ENCODE measurements at places on chromosomes 7 and 10.

- H3K27ac ChIP-seq = no peak overlapping the region
- no peaks in the 10 kb centered on the region for H3K4me1 ChIP-seq
- no peak overlapping the region for H3K4me3 ChIP-seq
- H3K36me3 ChIP-seq = no peaks in the 10 kb centered on the region
These were observed 106.2 kb downstream of the ELAPOR2 start for GRCh38 chr7:86953219-86953618.

GRCh38 chr10:129841590-129841989 is 122.5 kb downstream of the EBF3 start:
- no peak overlapping the region for H3K27ac ChIP-seq
- no peak overlapping the region for H3K4me3 ChIP-seq
- no peaks in the 10 kb centered on the region for H3K4me1 ChIP-seq
- DNase-seq = no peak
- H3K36me3 ChIP-seq = no peaks in the 10 kb centered on the region

DNA sequence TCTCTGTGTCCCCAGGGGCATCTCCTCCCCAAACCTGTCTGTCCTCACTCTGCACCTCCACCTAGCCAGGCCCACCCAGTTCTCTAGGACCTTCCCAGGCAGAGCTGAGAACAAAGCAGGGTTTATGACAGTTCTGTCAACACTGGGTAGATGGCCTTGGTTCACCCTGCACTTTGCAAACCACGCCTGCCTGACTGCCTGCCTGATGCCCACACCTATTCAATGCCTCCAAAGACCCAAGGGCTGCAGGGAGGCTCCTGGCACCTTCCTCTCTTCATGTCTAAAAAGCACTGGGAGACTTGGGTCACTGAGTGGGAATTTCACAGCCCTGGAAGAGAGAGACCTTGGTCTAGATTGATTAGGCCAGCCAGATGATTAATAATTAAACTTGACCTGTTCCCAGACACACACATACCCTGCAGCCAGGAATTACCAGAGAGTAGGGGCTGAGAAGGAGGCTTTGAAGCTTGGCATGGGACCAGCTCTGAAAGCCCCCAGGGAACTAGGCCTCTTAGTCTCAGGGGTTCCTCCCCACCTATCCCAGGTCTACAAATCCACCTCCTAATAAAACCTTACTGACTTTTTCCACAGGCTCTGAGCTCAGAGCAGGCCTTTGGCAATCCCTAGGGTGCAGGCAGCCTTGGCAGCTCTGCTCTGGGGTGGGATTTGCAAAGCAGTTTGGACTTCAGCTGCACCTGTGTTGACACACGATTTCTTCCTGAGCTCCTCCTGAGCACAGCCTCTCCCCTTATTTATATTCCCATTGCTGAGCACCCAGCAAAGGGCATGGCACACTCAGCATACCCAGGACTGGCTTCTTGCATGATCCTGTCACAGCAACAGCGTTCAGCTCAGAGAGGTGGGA is 25.7 kb upstream of the PDCD4 start:
- H3K4me1 ChIP-seq = no peaks in the 10 kb centered on the region
- no peak overlapping the region for H3K27ac ChIP-seq
- H3K36me3 ChIP-seq = no peaks in the 10 kb centered on the region
- no peak overlapping the region for H3K4me3 ChIP-seq
- no peak for DNase-seq

GRCh38 chr7:99368750-99369389 is 5.7 kb upstream of the ARPC1B start:
- H3K4me3 ChIP-seq = no peak overlapping the region
- H3K27me3 ChIP-seq = no peaks in the 10 kb centered on the region
- no peak for DNase-seq
- peaks cover 36% of the 10 kb centered on the region for H3K36me3 ChIP-seq
- H3K27ac ChIP-seq = no peak overlapping the region

DNA sequence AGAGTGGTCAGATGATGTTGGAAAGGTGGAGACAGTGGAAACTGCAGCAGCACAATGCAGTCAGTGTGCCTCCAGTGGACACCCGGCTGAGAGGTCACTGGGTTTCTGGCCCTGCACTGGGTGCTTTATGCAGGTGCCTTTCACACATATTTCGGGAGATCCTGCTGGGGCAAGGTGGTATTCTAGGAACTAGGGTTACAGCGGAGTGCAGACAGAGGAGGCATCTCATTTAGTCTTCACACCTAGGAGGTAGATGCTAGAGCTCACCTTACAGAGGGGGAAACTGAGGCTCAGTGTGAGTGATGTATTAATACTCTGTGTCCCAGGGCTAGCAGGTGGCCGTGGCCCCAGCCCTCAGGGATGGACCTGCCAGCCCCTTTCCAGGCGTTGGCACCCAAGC is 103.9 kb upstream of the KCTD7 start:
- H3K36me3 ChIP-seq = peaks cover 14% of the 10 kb centered on the region
- no peaks in the 10 kb centered on the region for H3K4me1 ChIP-seq
- DNase-seq = no peak

GRCh38 chr7:133434246-133434865 is 181.5 kb downstream of the EXOC4 start:
- no peak overlapping the region for H3K4me3 ChIP-seq
- H3K4me1 ChIP-seq = no peaks in the 10 kb centered on the region
- no peaks in the 10 kb centered on the region for H3K36me3 ChIP-seq
- no peak for DNase-seq
- H3K27ac ChIP-seq = no peak overlapping the region

GRCh38 chr10:49527061-49527460 is 11.9 kb downstream of the ERCC6 start:
- peaks cover 11% of the 10 kb centered on the region for H3K4me1 ChIP-seq
- no peak overlapping the region for H3K4me3 ChIP-seq
- H3K36me3 ChIP-seq = peaks cover 79% of the 10 kb centered on the region
- H3K27me3 ChIP-seq = no peaks in the 10 kb centered on the region
- no peak for DNase-seq
- H3K27ac ChIP-seq = peak overlapping the region; percentile 48

DNA sequence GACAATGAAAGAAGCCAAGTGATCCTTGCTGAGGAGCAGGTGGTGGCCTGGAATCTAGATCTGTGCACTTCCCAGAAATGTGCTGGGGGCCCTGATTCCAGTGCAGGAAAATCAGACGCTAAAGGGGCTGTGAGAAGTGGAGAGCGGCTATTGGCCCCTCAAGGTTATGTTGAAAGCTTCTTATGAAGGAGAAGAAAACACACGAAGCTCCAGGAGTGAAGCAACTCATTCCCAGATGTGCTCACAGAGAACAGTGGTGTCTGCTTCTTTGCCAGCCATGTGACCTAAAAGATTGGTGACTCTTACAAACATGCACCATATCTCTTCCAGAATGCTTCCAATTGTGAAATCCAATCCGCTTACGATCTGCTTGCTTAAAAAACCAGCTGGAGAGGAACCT is 679.3 kb upstream of the IGFBP3 start:
- H3K36me3 ChIP-seq = no peaks in the 10 kb centered on the region
- H3K4me1 ChIP-seq = peaks cover 8% of the 10 kb centered on the region
- no peak overlapping the region for H3K4me3 ChIP-seq
- DNase-seq = no peak
- no peak overlapping the region for H3K27ac ChIP-seq
- H3K27me3 ChIP-seq = no peaks in the 10 kb centered on the region

DNA sequence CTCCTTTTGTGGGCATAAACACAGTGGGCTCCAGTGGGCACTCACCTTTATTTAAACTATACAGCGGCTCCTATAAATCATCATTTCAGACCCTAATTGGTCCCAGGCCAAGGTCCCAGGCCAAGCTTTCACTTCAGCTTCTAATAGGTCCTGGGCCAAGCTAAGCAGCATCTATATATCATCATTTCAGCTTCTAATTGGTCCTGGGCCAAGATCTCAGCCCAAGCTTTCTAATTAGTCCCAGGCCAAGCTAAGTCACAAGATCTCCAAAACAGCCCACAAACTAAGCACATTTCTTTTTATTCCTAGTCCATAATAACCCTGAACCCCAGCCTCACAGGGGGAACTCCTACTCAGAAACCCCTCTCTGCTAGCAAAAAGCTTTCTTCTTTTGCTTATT is 47.1 kb downstream of the ZNF680 start:
- H3K4me1 ChIP-seq = peaks cover 5% of the 10 kb centered on the region
- H3K36me3 ChIP-seq = peaks cover 44% of the 10 kb centered on the region
- H3K4me3 ChIP-seq = no peak overlapping the region
- no peak overlapping the region for H3K27ac ChIP-seq

DNA sequence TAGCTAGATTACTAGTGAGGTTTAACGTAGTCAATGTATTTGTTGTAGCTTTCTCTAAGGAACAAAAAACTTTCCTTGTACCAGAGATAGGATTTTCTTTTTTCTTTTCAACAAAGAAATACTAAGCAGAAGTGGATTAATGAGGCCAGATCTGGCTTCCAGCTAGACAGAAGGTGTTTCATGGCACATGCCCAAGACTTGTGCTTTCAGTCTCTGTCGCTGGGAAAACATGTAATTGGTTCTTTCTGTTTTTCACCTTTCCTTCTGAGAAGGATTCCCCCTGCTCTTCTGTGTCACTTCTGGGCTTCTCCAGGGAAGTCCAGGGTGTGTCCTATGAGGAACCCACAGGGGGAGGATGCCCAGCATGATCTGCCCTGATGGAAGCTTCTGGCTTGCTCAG is 492.2 kb downstream of the CCSER2 start:
- H3K4me3 ChIP-seq = no peak overlapping the region
- H3K27me3 ChIP-seq = no peaks in the 10 kb centered on the region
- H3K27ac ChIP-seq = no peak overlapping the region
- H3K36me3 ChIP-seq = no peaks in the 10 kb centered on the region

DNA sequence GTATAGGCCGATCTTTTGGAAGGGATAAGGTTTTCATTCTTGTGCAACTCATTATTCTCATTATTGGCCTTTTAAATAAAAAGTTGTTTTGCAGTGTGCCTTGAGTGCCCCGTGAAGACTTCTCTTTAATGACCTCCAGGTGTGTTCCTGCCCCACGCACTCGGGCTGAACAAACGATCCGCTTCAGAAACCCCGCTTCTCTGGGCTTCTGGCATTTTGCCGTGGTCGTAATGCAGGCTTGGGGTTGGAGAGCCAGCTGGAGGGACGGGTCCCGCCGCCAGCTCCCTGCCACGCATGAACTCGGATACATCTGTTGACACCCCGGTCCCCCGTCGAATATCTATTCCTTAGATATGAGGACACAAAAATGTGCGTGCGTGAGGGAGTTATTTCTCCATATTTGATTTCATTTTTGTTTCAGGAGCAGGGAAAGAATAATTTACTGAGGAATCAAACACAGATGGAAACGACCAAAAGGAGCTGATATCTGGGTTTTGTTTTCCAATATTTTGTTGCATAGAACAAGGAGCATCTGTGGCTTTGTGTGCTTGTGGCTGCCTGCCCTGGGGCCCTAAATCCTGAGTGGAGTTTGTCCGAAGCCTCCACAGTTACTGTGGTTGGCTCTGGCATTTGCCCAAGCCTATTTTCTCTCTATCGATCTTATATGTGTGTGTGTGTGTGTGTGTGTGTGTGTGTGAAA is 17.0 kb upstream of the TTYH3 start:
- H3K36me3 ChIP-seq = no peaks in the 10 kb centered on the region
- H3K4me3 ChIP-seq = no peak overlapping the region
- peaks cover 17% of the 10 kb centered on the region for H3K4me1 ChIP-seq
- no peaks in the 10 kb centered on the region for H3K27me3 ChIP-seq
- H3K27ac ChIP-seq = peak overlapping the region; percentile 95

DNA sequence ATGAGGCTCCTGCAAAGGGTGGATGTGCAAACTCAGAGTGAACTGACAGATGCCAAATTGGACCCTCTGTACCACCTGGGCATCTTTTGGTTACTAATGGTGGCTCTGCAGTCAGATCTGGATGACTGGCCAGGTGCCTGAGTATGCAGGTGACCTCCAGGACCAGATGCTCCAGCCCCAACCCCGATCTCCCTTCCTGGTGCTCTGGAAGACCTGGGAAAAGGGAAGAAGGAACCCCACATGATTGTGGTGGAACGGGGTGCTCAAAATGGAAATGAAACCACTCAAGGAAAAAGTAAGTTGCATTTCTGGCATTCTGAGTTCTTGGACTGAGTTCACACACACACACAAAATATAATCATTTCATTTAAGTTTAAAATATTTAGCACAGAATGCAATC is 9.8 kb upstream of the AEBP1 start:
- peaks cover 9% of the 10 kb centered on the region for H3K4me1 ChIP-seq
- no peak overlapping the region for H3K4me3 ChIP-seq
- H3K36me3 ChIP-seq = no peaks in the 10 kb centered on the region
- no peaks in the 10 kb centered on the region for H3K27me3 ChIP-seq
- H3K27ac ChIP-seq = peak overlapping the region; percentile 63

GRCh38 chr10:60040014-60040662 is 133.8 kb upstream of the CCDC6 start:
- H3K27ac ChIP-seq = peak overlapping the region; percentile 66
- H3K4me1 ChIP-seq = peaks cover 19% of the 10 kb centered on the region

DNA sequence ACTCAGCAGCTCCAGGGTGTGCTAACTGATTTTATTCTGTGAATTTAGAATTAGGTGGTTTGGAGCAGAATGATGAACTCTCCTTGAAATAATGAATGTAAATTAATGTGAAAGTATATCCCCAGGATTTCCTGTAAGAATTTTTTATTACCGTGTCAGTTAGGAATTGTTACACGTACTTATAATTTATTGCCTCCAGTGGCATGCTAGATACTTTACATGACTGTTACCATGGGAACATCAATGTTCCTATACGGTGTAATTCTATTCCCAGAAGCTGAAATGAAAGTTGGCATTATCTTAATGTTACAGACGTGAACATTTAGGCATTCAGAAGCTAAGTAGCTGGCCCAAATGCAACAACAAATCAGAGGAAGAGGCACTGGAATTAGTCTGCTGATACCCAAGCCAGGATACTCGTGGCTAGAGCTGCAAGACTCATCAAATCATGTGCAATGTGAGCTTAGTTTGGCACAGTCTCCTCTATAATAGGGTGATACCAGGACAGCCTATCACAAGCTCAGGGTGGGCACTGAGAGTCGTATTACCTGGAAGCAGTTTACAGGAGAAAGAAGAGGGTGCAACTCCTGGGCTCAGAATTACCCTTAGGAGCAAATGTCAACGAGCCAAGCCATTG is 30.0 kb upstream of the PRKAR2B start:
- no peak for DNase-seq
- H3K4me3 ChIP-seq = no peak overlapping the region
- H3K27ac ChIP-seq = no peak overlapping the region
- no peaks in the 10 kb centered on the region for H3K36me3 ChIP-seq
- no peaks in the 10 kb centered on the region for H3K27me3 ChIP-seq
- H3K4me1 ChIP-seq = no peaks in the 10 kb centered on the region

DNA sequence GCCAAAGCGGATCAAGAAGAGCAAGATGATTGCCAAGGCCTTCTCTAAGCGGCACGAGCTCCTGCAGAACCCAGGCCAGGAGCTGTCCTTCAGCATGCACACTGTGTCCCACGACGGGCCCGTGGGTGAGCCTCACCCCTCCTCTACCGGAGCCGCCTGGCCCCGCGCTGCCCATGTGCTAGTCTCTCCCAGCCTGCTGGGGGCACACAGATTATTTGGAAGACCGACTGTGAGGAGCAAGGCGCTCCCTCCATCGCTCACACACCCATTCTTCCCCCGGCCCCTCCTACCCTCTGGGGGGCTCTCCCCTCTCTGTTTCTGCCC is 13.9 kb upstream of the AHCYL2 start:
- H3K36me3 ChIP-seq = peaks cover 8% of the 10 kb centered on the region
- H3K27ac ChIP-seq = no peak overlapping the region
- no peak overlapping the region for H3K4me3 ChIP-seq
- H3K27me3 ChIP-seq = no peaks in the 10 kb centered on the region
- no peak for DNase-seq

Measured in ascending aorta (tissue), 2 donors.